Astrocyte of the cerebellum (primary cell): ENCODE measurements at places on chromosomes 5 and 9.

DNA sequence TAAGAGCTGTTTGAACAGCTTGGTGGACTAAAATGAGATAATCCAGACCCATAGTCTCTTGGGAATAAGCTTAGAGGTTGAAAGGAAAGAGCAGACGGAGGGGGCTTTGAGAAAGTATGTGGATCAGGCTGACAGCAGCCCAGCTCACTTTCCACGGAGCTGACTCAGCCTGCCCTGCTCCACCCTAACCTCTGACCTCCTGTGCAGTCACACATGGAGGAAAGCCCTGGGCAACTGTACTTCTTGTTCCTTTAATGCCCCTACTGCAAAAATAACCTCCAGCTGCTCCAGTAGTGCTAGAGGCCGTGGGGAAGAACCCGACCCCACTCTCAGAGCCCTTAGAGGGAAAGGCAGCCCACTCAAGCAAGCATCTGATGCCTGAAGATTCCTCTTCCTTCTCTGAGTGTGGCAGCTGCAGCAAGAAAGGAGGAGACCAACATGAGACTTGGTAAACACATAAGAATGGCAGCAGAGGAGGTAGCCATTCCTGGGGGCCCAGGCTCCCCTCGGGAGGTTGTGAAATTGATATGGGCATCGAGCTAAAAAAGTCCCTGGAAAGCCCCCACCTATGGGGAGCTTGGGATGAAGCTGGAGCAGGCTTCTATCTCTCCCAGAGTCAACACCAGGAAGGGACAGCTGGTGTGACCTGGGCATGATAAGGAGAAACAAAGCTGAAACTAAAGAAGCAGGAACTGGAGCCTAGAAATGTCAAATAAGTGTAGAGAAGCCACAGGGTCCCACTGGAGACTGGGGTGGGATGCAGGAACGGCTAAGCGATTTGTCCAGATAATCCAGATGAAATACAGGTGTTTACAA is 204.3 kb downstream of the PIK3R1 start:
- DNase-seq, result no peak

DNA sequence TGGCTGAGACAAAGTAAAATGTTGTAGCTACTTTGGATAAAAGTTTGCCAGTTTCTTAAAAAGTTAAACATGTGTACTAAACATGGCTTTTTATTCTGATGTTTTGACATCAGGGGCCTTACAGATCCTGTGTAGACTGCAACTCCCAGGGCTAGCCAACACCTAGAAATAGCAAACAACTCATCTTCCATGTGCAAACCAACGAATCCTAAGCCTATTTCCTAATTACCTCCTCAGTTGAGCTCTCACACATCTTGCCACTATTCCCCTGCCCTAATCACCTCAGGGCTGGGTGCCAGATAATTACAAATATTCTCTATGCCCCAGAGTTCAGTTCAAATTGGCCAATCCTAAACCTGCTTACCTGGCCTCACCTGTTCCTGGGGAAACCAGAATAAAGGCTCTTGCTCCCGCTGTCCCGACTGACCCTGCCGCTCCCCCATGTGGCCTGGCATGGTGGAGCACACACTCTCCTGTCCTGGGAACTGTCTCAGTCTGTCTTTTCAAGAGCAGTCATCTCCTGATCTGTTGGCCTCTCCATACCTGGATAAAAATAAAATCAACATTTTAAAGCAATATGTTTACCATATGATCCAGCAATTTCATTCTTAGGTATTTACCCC is 37.1 kb upstream of the FAM169A start:
- no peak for DNase-seq

DNA sequence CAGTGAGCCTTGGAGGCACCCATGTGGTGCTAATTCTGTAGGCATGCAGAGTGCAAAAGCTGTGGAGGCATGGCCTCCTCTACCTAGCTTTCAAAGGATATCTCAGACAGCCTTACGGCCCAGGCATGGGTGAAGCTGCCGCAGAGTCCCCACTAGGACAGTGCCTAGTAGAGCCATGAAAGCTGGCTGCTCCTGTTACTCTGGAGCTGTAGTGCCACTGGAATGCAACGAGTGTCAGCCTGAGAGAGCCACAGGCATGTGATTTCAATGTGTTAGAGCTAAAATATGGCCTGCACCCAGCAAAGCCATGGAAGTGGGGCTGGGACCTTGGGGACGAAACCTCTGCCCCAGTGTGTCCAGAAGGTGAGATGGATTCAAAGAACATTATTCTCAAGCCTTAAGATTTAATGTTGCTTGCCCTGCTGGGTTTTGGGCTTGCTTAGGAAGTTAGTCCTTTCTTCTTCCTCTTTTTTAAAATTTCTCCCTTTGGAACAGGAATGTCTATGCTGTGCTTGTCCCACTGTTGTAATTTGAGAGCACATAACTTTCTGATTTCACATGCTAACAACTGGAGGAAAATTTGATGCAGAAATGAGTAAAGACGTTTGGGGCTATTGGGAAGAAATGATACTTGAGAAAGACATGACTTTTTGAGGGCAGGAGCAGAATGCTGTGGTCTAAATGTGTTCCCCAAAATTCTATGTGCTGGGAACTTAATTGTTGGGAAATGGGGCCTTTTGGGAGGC is 298.4 kb downstream of the PSAT1 start:
- no peak for DNase-seq

DNA sequence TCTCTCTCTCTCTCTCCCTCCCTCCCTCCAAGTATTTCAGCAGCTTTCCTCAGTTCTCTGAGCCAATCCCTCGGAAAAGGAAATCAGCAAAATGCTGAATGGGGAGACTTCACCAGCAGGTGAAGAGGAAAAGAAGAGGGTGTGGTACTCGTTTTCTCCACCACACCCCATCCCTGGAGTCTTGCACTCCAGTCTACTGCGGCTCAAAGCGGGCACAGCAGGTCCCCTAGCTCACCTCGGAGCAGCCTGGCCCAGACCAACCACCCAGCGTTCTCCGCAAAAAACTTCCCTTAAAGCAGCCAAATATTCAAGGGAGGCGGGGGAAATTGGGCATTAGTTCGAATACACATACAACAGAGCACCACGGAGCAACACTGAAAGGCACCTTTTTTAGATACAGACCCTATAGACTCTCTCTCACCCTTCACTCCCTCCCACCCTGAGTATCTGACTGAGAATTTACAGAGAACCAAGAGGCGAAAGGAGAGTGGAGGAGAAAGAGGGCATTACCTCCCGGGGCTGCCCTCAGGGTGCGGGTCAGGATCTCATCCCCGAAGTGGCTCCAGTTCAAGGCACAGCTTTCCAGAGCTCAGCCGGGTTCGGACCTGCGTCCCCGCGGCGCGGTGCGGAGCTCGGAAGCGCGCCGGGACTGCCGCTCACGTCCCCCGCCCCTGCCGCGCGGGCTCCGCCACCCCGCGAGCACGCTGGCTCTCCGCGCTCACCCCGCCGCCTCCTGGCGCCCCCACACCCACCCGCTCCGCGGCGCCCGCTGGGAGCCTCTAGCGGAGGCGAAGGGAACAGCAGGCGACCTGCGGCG is 1638.5 kb upstream of the C9orf72 start:
- DNase-seq, result no peak
